ENCODE measurements at places on chromosomes 12 and 14.

DNA sequence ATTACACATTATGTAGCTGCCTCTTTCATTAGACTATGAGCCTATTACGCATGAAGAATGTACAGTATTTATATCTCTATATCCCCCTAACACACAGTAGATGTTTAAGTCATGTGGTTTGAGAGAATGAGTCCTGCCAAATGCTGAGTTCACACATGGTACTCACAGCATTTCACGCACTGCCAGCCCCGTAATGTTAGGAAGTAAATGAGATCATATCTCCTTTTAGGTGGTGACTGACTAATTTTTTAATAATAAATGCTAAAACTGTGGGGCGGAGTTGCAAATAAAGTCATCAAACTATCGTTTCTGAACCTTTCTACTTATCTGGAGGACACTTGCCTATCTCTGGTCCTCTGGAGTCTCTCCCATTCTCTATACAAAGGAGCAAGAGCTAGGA, 343.8 kb downstream of the ADAMTS20 start:
- DNase-seq, result no peak

DNA sequence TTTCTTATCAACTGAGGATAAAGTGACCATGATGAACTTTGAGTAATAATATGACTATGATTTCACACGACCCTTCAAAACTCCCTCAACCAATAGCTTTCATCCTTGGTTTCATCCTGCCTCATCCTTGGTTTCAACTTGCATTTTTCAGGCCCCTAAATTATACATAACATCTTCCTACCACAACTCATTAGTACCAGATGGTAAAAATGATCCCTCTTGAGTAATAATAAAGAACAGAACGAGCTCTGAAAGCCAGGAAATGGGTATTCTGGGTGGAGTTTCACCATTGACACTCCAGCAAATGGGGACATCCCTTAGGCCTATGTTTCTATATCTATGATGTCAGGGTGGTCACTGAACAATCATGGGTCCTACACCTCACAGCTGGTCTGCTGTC, 72.1 kb upstream of the LMNTD1 start:
- no peak for DNase-seq

DNA sequence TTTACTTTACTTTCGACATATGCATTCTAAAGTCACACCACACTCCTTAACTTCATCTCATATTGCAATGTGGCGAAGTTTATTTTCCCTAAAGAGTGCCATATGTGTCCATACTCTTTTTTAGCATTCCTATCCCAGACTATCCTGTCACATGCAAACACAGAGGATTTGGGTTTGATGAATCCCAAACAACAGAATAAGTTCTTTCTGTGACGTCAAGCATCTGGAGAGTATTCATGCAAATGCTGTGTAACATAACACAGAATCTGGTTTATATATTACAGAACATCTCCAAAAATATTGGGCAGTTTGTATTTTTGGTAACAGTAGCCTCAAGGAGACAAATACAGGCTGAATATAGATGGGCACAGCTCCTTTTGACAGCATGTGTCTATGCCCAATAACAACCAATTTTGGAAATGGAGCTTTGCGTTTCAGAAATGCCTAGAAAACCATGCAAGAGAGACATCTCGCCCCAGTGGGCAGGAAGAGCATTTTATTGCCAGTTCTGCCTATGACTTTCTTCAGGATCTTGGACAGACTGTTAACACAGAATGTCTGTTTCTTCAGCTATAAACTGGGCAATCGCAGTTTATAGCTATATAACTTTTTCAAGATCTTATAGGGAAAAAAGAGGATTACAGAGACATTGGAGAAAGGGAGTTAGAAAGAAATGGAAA, 190.8 kb downstream of the ADAMTS20 start:
- no peak for DNase-seq

- DNase-seq, result no peak
These were observed 448.1 kb downstream of the APAF1 start for GRCh38 chr12:99093166-99093565.

DNA sequence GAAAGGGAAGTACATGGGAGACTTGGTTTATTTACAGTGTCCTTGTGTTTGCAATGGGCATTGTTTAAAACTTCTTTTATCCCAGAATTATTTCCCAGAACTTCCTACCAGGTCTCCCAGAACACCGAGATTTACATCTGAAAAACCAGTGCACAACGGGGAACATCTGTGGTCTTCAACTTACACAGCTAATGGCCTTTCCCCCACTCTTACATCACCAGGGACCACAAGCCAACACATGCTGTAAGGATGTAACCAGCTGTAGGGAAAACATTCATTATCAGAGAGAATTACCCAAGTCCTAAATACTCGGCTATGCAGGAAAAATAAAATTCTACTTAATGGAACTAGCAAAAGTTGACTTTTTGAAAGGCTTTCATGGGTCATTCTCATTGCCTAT, 267.6 kb downstream of the DUSP6 start:
- no peak for DNase-seq

- no peak for DNase-seq
These were observed 167.3 kb upstream of the GRIN2B start for GRCh38 chr12:14148489-14149270.

DNA sequence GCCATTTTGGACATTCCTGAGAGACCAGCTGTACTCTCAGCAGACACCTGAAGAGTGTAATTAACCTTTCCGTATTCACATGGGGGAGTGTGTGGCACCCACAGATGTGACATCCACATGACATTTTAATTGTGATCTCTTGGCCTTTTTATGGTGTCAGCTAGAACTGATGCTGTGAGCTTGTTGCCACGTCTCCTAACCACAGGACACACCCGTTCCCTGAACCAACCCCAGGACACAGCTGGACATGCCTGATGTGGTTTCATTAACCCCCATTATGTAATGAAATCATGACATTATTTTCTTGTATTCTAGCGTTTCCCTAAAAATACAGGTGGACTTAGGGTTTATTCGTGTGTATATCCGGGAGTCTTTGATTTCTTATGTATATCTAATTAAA, 1036.1 kb downstream of the TMEM121 start:
- no peak for DNase-seq

GRCh38 chr12:101962486-101962885, 85.1 kb downstream of the DRAM1 start:
- DNase-seq, result no peak

Measured in stimulated activated CD4-positive, alpha-beta T cell treated with anti-CD3 and anti-CD28 coated beads, Interleukin-12 subunit alpha, Interleukin-12 subunit beta, amount 100 ng/mL, for 48 hours (primary cell).